ENCODE measurements at places on chromosomes 5 and 9.

DNA sequence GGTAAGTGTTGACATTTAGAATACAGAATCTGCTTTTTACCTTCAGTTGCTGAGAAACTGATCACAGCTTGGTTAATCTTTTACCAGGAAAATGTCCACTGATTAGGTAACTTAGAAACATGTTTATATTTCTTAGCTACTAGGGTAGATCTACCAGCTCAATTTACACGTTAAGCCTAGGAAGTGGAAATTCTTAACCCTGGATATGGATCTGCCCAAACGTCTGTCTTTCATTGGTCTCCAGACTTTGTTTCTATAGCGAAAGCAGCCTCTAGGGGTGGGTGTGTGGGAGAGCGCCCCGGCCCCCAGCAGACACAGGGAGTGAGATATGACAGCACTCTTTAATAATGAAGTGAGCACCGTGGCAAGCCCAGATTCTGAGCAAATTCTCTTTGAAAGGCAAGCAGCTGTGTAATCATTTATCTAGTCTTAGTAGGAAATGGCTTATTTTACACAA, 141.6 kb upstream of the ZNF608 start:
- peak; percentile 43 for DNase-seq

DNA sequence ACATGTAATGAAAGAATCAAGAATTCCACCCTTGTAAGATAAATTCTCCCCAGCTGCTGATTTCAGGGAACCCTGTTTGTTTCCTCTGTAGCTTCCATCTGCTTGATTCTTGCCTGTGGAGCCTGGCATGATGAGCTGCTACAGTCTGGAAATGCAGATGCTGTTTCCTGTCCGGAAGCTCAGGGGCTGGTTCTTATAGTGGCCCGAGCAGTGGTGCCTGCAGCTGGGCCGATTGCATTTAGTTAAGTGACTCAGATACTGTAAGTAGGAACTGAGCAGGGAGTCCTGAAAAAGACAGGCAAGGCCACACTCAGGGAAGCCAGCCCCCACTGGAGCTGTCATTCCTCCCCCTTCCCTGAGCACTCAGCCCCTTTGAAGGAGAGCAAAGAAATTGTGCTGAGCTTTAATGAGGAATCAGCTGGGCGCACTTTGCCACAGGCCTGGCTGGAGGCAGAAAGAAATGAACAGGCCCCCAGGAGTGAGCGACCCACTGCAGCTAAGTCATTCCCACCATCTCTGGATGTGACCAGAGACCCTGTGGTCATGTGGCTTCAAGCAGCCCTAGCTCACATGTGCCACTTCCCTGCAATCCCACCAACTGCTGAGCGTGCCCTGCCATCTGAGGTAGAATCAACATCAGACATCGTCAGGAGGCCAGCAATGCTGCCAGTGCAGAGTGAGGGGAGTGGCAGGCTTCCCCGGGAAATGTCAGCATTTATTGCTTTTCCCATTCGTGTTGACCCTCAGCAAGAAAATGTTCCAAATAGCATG, 206.0 kb upstream of the WWC1 start:
- no peak for DNase-seq

DNA sequence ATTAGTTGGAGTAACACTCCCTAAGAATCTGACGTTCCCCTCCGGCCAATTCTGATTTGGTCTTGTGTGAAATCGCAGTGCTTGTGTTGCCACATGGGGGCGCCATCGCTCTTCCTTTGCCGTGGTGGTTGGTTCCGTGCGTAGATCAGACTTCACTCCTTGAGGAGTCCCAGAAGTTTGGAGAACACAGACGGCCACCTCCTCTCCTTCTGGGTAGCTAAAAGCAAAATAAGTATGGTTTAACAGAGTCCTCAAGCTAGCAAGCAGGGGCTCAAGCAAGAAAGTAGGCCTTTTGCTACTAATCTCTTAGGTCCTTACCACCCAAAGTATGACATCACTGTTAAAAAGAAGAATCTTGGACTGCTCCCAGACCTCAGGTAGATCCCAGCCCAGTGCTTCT, 59.5 kb downstream of the HSPA4 start:
- peak; percentile 70 for DNase-seq

- no peak for DNase-seq
These were observed 203.4 kb downstream of the EFNA5 start for GRCh38 chr5:107467137-107467932.

DNA sequence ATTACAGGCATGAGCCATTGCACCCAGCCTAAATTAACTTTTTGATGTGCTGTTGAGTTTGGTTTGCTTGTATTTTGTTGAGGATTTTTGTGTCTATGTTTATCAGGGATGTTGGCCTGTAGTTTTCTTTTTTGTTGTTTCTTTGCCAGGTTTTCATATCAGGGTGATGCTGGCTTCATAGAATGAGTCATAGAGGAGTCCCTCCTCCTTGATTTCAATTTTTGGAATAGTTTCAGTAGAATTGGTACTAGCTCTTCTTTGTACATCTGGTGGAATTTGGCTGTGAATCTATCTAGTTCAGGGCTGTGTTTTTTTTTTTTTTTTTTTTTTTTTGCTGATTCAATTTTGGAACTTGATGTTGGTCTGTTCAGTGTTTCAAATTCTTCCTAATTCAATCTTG, 1164.3 kb upstream of the DMAC1 start:
- no peak for DNase-seq

GRCh38 chr9:70805949-70806348, 315.5 kb downstream of the TRPM3 start:
- no peak for DNase-seq

- no peak for DNase-seq
These were observed 411.1 kb upstream of the GRIA1 start for GRCh38 chr5:153079396-153079795.

- no peak for DNase-seq
These were observed 36.4 kb upstream of the GDNF start for GRCh38 chr5:37876245-37876644.

DNA sequence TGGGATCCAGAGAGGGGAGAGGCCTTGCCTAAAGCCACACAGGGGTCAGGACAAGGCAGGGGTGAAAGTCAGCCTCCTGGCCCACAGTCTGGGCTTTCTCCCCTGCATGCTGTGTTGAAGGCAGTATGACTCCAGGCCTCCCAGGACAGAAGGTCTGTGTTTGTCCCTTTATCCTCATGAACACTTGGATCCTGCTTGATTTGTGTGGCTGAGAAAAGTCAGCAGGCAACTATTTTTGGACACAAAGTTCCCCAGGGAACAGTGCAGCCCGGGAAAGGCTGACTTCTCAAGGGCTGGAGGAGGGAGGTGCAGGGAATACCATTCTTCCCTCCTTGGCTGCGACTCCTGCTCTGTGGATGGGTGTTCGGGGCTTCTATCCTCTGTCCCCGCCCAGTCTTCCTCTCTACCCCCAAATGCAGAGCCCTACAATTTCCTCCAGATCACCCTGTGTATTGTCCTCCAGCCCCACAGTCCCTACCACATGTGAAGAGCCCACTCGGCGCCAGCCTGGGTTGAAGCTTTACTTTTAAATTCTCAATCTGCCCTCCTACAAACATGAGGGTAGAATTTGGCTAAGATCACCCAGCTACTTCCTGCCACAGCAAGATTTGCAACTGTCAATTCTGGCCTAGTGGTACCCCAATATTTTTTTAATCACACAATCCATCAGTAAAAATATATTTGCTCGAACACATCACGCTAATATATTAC, 4.1 kb downstream of the AKNA start:
- DNase-seq = no peak

DNA sequence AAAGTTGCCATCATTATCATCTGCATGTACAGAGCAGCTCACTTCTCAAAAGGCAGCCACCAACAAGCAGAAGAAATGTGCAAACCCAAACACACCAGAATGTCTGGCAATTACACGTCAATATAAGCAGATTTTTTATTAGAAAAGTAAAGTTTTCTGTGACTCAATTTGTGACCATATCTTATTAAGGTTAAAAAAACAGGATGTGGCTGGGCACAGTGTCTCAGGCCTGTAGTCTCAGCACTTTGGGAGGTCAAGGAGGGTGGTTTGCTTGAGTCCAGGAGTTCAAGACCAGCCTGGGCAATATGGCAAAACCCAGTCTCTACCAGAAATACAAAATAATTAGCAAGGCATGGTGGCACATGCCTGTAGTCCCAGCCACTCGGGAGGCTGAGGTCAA, 176.7 kb downstream of the FANCC start:
- DNase-seq = no peak

DNA sequence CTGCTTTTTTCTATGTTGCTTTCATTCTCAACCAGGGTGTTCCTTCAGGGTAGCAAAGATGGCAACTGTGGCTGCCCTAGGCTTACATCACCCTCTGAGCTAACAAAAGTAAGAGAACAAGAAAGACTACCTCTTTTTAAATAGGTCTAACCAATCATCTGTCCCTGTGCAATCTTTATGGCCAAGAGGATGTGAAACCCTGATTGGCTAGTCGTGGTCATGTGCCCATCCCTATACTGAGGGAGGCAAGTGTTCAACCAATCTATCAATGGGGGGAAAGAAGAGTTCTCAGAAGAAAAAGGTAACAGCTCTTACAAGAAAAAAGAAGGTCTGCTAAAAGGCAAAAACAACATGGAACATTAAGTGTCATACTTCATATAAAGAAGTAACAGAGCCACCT, 11.7 kb upstream of the SNCAIP start:
- DNase-seq = no peak

DNA sequence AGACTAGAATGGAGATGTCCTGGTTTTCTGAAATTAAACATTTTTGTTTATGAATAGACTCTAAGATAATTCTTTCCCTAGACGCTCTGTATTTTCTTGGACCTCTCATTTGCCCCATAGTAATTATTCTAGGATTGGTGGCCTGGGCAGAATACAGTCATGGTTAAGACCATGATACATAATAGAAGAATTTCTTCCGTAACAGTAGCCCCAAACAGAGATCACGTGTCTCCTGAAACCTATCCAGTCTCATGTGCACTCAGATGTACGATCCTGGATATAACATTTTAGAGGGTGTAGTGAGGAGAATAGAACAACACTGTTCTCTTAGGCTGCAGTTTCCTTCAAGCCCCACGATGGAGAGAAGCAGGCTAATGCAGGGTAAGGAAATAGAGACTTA, 22.3 kb downstream of the PCDHAC2 start:
- no peak for DNase-seq

DNA sequence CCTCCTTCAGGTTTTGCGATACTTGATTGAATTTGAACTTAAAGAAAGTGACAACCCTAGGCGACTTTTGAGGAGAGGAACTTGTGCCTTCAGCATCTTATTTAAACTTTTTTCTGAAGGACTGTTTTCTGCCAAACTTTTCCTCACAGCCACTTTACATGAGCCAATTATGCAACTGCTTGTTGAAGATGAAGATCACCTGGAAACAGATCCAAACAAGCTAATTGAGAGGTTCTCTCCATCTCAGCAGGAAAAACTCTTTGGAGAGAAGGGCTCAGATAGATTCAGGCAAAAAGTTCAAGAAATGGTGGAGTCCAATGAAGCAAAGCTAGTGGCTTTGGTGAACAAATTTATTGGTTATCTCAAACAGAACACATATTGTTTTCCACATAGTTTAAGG, 40.6 kb downstream of the GAPVD1 start:
- DNase-seq = no peak

DNA sequence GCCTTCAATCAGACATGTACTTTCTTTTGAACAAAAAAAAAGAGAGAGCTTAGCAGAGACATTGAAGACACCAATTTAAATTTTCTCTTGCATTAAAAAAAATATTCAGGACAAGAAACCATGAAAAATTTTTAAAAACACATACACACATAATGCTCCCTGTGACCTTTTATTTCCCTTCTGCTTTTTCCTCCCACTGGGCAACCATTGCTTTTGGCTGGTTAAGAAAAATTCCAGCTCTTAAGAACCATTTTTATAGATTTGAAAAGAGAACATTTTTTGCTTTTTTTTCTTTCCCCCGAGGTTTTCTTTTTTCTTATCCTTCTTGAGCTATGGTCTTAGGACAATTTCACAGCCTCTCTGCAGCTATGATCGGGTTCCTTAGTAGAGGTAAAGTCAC, 6.1 kb upstream of the HMHB1 start:
- no peak for DNase-seq

DNA sequence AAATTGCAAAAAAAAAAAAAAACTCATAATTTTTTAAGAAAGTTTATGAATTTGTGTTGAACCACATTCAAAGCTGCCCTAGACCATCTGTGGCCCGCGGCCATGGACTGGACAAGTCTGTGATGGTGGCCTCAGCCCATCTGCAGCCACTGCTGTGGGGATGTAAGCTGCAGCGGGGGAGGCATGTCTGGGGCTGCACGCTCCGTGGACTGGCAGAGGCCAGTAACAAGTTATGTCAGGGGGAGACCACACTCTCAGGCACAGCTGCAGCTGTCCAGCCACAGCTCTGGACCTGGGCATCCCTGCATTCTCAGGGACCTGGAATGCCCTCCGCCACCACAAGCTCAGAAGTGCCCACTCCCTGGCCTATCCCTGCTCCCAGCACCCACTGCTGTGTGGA, 1272.3 kb upstream of the CDH9 start:
- DNase-seq = no peak

DNA sequence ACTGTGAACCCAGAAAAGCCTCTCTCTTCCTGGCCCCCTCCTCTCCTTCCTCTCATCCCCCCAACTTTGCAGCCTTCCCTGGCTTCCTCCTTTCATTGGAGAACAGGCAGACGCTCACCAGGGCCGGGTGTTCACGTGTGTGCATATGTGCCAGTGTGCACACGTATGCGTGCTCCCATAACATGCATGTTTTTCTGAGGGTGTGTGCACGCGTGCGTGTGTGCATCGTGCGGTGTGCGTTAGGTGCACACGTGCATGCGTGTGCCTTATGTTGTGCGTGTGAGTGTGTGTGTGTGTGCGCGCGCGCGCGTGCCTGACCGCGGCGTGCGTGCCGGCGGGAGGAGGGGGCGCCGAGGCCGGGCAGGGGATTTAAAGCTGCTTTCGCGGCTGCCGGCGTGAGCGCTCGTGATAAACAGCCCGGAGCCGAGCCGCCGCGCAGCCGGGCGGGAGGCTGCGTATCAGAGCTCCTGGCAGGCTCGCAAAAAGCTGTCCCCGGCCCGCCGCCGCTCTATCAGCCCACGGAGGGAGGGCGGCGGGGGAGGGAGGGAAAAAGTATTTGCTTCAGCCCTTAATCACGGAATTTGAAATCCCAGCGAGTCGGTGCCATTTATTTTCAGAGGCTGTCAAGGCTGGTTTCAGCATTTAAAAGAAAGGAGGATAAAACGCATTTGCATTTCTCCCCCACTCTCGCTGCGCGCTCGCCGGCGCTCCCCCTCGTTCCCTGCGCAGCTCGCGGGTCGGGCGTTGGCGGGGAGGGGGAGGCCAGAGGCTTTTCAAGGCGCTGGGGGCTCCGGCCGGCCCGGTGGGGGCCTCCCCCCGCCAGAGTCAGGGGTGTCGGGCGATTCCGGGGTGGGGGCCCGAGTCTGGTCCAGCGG, 183.9 kb downstream of the C9orf50 start:
- no peak for DNase-seq

DNA sequence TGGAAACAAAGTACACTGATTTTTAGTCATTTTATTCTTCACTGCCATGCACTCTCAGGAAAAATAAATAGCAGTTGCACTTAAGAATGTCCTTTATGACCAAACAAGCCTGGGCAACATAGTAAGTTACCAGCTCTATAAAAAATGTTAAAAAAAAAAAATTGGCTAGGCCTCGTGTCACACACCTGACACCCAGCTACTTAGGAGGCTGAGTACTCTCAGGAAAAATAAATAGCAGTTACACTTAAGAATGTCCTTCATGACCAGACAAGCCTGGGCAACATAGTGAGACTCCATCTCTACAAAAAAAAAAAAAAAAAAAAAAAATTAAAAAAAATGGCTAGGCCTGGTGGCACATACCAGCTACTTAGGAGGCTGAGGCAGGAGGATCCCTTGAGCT, 304.6 kb downstream of the SLCO4C1 start:
- no peak for DNase-seq

- DNase-seq = no peak
These were observed 52.8 kb downstream of the DAB2IP start for GRCh38 chr9:121704281-121704680.
